Memory B cell (primary cell): ENCODE measurements at places on chromosomes 12 and 14.

DNA sequence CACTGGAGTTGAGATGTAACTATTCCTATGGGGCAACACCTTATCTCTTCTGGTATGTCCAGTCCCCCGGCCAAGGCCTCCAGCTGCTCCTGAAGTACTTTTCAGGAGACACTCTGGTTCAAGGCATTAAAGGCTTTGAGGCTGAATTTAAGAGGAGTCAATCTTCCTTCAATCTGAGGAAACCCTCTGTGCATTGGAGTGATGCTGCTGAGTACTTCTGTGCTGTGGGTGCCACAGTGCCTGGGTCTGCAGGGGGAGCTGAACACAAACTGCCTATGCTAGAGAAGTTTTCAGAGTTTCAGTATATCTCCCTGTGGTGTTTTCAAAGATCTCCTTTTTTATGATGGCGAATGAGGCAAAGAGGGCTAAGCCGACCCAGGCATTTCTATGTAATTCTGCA lies 179.2 kb upstream of the OR4E1 start:
- no peak for DNase-seq

DNA sequence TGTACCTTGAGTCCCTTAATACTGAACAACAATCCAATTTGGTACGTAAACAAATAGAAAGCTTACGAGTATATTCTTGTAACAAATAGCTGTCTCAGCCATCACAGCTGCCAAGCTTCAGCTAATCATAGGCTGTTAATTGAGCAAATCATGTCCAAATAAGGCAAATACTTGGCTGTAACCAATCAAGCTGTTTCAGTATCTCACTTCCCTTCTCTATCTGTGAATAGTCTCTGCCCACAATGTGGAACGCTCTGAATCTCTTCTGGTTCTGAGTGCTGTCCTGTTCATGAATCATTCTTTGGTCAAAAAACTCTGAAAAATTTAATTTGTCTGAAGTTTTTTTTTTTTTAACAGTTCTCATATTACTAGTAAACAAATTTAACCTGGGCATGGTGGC lies 5.8 kb upstream of the NEMF start:
- no peak for DNase-seq

DNA sequence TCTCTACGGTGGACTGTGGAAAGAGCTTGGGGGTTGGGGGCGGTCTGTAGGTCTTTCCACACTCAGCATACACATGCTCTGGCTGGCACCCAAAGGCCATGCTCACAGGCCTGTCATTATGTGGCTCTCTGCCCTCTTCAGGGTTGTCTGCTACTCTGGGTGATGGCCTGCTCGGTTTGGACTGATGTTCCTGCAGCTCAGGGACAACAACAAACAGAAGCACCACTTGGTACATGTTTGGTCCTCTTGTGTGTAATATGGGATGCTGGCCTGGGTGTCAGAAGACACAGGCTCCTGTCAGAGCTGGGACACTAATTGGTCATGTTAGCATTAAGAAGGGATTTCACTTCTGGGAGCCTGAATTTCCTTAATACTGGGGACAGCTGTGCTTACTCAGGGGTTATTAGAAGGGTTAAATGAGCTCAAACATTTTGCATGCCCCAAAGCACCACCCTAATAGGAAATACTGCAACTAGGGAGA lies 32.7 kb upstream of the SELPLG start:
- no peak for DNase-seq

DNA sequence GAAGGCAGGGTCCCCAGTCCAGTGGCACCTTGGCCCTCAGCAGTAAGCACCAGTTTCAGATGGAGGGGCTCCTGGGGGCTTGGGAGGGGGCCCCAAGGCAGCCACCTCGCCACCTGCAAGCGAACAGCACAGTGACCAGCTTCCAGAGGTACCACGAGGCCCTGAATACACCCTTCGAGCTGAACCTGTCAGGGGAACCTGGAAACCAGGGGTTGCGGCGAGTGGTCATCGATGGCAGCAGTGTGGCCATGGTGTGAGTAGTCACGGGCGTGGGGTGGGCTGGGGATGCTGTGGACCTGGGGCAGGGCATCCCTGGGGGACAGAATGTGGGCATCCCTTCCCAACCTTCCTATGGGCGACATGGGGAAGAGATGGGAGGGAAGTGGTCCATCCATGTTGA lies 11.2 kb downstream of the NYNRIN start:
- DNase-seq = no peak

- DNase-seq = no peak
Measured at GRCh38 chr12:100450735-100451134, 22.9 kb upstream of the NR1H4 start.

- DNase-seq = no peak
Measured at GRCh38 chr12:79635676-79636075, 55.1 kb downstream of the PAWR start.

GRCh38 chr14:84436528-84436927 lies 1093.4 kb upstream of the FLRT2 start:
- DNase-seq = no peak

GRCh38 chr12:68804657-68805591 lies 3.1 kb upstream of the MDM2 start:
- DNase-seq = no peak

DNA sequence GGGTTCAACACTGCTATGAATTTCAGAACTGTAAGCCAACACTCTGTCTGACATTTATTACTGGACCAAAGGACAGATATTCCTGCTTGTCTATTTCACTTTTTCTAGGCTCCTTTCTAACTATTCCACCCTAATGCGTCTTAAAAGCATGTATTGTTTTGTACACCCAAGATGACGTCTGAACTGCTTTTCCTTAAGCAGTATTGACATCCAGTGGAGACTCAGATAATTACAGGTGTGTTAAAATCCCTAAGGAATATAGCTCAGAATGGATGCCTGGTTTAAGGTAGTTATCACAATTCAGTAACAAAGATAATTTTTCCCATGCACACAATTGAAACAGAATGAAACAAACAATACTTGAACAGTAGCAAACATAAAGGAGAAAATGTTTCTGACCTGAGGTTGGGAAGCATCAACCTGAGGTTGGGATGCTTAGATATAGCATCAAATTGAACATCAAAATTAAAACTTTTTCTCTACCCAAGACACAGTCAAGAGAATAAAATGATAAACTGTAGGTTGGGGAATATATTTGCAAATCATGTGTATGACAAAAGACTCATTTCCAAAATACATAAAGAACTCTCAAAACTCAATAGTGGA lies 93.7 kb upstream of the PTPRR start:
- no peak for DNase-seq

DNA sequence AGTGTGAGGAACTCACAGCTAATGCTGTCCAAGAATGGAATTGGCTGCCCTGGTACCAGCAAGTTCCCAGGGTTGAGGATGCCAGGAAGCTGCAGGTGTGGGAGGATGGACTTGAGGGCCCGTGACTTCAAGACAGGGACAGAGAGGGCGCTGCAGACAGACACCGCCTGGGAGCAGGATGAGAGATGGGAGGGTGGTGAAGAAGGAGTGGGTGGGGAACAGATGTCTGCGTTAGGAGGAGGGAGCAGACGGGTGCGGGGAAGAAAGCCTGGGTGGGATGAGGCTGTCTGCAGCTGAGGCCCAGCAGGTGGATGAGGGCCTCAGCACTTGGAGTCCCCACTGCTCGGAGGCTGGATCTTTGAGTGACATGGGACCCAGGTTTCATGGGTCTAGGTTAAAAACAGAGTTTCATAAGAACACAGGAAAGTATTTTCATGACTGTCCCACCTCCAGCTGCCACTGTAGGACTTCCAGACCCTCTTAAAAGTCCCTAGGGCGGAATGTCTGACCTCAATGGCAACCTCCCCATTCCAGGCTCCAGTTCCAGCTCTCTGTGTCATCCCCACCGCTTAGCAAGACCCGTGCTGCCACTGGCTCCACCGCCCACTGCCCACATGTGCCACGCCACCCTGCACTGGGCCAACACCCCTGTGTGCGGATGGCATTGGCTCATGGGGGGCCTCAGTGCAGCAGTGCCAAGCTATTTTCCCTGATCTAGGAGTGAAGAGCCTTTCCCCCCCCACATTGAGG lies 70.3 kb upstream of the SCN8A start:
- DNase-seq = no peak

- no peak for DNase-seq
Measured at GRCh38 chr12:52394836-52395405, 9.5 kb upstream of the KRT84 start.

DNA sequence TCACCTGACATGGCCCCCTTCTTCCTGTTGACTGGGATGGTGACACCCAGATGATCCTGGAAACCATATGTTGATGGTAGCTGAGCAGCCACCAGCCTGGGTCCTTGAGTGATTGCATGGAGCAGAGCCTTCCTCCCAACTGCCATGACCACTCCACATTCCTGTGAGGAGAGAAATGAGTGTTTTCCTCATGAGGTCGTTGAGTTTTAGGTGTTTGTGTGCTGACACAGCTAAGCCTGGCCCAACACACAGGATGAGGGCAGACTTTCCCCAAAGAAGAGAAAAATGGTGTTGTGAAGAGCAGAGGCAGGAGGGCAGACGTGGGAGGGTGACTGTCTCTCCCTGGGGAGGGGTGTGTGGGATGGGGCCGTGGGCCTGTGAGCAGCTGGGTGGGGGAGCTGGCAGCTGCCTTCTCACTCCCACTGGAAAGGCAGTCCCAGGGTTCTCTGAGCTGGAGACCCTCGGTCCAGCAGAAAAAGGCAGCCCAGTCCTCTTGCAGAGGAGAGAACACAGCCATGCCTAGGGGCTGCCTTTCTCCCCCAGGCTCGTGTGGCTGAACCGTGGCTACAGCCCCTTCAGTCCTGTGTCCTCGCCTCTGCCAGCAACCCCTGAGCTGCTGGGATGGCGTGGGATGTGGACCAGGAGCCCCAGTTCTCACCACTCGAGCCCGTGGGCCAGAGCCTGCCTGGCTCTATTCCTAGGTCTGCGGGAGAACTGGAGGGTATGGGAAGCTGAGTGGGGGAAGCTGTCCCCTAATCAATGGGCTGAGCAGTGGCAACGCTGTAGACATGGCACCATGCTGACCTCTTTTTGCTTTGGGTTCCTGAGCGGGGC lies 257.0 kb downstream of the ADGRD1 start:
- no peak for DNase-seq

DNA sequence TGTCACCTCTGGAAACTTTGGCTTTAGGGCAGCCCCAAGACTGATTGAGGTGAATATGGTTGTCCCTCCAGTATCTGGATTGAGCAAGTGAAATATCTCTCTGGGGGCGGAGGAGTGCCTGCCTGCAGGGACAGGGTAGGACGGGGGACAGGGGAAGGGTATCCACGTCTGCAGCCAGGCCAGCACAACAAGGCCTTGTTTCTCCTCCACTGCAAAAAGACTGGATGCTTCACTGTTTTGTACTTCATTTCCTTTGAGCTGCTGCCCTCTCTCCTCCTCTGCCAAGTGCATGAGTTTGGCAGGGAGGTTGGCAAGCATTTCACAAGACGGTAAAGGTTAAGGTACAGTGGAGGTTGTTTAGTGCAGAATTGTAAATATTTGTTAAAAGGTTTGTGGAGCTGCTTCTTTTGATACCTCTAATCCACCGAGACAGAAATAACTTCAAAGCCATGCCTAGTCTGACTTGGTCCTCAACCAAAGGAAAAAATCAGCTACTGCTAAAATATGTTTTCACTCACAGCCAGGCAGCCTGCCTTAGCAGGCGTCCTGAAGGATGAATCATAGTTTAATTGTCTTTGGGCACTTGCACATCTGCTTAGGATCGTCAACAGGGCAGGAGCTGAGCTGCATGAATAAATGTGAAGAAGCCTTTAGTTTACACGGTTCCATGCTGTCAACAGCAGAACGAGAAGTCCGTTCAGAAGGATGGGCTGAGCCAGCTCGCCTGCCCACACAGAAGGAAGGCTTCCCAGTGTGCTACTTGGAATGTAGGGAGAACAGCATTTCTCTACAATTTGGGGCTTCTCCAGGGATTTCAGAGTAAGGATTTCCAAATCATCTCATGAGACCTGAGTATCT lies 269.7 kb downstream of the TTC6 start:
- no peak for DNase-seq

DNA sequence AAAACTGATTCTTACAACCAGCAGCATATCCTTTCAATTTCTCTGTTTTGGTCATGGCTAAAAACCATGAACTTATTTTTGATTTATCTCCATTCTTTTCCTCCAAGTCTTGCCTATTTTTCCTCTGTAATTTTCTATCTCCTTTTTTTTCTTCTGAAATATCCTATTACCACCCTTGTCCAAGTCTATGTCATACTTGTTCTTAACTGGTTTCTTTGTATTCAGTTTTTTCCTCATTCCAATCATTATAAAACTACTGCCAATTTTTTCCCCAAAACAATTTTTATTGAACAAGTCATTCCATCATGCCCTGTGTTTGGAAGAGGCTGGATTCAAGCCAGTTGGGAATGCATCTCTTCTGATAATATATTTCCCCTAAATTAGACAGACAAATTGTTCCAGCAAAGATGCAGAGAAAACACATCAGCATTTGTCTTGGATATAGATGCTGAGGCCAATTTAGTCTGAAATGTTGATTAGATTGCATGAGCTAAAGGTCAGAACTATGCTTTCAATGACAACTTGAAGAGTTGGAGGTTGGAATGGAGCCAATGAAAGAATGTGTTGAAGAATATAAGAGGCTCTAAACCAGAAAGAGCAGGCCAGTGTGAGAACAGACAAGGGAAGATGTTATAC lies 30.7 kb downstream of the OTOGL start:
- no peak for DNase-seq

- DNase-seq = no peak
Measured at GRCh38 chr12:54143412-54143986, 45.3 kb downstream of the SMUG1 start.

- no peak for DNase-seq
Measured at GRCh38 chr14:95449131-95449530, 67.3 kb downstream of the SYNE3 start.

GRCh38 chr12:68609998-68610369 lies 715 bp upstream of the RAP1B start:
- DNase-seq = no peak

DNA sequence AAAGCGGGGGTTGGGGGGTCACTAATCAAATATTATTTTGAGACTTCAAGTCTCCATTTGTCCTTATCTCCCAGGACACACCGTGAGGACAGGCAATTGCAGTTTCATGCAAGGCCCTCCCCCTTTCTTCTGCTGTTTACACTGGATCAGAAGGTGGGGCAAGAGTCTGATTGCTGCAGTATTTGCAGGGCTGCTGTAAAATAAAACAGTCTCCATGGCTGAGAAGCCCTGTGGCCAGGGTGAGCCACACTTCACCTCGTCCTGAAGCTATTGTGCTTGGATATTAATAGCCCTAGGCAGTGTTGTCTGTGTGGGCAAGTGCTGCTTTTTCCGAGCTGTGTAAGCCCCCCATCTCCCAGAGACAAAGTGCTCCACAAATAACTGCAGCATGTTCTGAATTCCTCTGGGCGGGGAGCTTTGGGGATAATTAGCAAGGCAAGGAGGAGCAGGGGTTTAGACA lies 187.4 kb upstream of the NTF3 start:
- DNase-seq = no peak
